GM12878 (cell line): ENCODE measurements at places on chromosomes 11 and 22. TPM values are rescaled to one million over a fixed set of nuclear protein-coding genes. Genes with fewer than 3 reads are reported as not detected.
A peak's percentile ranks its signal among the peaks of the same experiment; 100 is the strongest.

- no peaks in the 10 kb centered on the region for H3K4me1 ChIP-seq
- no peak for DNase-seq
- no peak overlapping the region for H3K27ac ChIP-seq
- no peak overlapping the region for H3K4me3 ChIP-seq
- H3K27me3 ChIP-seq = no peaks in the 10 kb centered on the region
Measured at GRCh38 chr22:27853424-27853823, 51.9 kb upstream of the MN1 start.

GRCh38 chr11:83662494-83662893 is 376.3 kb upstream of the CCDC90B start:
- no peak for DNase-seq
- no peaks in the 10 kb centered on the region; the same call in 1 of the 2 replicates for H3K27me3 ChIP-seq
- H3K4me3 ChIP-seq = no peak overlapping the region

GRCh38 chr11:129787532-129788155 is 28.0 kb upstream of the TMEM45B start:
- DNase-seq = no peak
- no peaks in the 10 kb centered on the region for H3K4me1 ChIP-seq
- H3K27ac ChIP-seq = no peak overlapping the region
- H3K4me3 ChIP-seq = no peak overlapping the region
- no peaks in the 10 kb centered on the region for H3K27me3 ChIP-seq

DNA sequence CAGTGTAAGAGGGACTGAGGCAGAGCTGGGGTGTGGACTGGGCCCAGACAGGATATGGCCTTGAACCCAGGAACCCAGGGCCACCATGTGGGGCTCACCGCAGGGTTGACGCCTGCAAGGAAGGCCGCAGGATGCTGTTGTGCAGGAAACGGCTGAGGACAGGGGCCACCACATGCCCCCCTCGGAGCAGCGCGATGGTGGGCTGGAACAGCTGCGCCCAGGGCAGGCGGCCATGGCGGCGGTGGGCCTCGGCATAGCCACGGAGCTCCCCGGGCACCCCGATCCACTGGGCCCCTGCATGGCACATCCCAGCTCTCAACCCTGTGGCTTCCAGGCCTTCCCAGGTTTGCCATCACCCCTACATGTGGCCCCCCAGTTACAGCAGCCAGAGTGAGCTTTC is 12.2 kb downstream of the GGT5 start:
- H3K4me1 ChIP-seq = no peaks in the 10 kb centered on the region
- H3K27ac ChIP-seq = no peak overlapping the region
- no peaks in the 10 kb centered on the region for H3K27me3 ChIP-seq
- no peaks in the 10 kb centered on the region for H3K36me3 ChIP-seq

DNA sequence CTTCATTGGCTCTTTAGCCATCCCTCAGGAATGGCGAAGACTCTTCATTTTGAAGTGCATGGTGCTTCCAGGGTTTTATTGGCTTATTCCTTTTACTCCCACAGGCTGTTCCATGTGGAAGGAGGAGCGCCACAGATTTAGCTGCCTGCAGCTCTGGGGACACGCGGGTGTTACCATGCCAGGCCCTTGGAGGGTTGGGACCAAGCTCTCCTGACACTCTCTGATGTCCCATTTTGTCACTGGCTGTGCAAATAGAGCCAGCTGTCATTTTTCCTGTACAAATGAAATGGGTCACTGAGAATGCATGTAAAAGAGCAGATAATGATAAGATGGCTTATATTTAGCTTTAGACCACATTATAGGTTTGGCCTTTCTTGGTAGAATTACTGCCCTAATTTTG is 9.2 kb downstream of the THYN1 start:
- H3K27ac ChIP-seq = no peak overlapping the region
- H3K4me1 ChIP-seq = no peaks in the 10 kb centered on the region
- H3K36me3 ChIP-seq = peaks cover 14% of the 10 kb centered on the region

DNA sequence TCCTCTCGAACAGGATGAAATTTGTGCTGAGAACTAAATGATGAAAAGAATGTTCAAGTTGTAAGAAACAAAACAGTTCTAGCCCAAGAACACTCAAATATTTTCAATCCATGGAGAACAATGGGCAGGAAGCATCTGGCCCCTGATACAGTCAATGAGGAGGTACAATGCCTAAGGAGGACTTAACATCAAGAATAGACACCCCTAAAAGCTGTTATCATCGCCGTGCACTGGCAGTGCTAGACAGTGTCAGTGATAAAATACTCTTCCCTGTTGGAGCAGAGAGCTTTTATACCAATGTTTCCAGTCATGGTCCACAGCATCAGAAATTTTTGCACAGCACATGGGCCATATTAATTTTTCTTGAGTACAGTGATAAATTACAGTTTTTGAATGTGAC is 20.2 kb upstream of the VSTM5 start:
- no peaks in the 10 kb centered on the region; the same call in 1 of the 2 replicates for H3K4me1 ChIP-seq
- H3K36me3 ChIP-seq = no peaks in the 10 kb centered on the region

DNA sequence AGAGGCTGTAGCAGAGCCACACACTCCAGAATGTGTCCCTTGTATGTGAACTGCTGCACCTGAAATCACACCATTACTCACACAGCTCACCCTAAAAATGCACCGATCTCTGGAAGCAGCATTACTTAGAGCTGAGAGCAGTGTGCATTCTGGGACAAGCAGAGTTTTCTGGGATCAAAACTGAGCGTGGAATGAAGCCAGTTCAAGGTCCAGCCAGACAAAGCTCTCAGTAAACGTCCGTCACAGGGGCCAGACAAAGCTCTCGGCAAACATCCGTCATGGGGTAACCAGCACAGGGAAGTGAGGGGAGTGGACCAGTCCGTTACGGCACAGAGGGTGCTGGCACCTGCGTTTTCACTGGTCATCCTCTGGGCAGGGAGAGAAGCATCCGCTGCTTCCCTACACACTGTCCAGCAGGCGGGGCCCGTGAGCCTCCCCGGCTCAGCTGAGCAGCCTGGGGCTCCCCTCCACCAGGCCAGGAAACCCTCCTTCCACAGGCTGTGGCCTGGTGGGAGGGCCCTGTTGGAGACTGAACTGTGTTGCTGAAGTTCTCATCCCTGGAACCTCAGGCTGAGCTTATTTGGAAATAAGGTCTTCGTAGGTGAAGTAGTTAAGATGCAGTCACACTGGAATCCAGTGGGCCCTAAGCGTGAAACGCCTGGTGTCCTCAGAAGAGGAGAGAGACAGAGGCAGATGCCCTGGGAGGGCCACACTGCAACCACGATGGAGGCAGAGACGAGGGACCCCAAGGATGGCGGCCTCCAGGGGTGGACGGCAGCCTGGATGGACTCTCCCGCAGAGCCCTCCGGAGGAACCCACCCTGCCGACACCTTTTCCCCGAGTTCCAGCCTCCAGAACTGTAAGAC is 883.9 kb downstream of the BRD1 start:
- no peaks in the 10 kb centered on the region for H3K4me1 ChIP-seq
- DNase-seq = no peak
- no peak overlapping the region for H3K27ac ChIP-seq
- no peaks in the 10 kb centered on the region for H3K27me3 ChIP-seq
- no peak overlapping the region for H3K4me3 ChIP-seq

DNA sequence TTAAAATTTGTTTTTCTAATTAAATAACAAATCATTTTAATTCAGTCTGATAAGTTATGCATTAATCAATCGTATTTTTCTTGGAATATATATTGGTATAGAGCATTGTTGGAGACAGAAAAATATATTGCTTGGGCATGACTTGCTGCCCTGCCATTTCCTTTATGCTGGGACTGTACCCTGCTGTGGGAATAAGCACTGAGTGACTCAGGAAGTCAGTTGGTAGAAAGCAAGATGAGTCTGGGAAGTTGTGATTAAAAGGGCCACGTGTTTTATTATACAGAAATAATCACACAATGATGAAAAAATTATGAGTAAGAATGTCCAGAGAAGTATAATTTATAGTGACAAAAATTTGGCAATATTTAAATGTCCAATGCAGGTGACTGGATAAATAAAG is 139.5 kb downstream of the KIF18A start:
- no peaks in the 10 kb centered on the region for H3K4me1 ChIP-seq
- no peak overlapping the region for H3K4me3 ChIP-seq

DNA sequence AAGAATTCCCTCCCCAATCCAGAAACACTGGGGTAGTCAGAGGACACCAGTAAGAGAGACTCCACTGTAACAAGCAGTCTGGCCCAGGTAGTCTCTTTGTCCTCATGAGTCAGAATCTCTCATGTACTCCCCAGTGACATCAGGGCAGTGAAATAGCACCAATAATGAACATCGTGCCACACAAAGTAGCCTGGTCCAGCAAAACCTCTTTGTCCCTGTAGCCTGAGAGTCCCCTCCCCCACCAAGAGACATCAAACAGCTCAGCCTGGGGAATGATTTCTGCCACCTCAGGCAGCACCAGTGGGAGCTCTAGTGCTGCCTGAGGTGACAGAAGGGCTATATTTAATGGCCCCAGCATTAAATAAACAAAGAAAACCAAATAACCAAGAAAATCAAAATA is 88.1 kb downstream of the SBF2 start:
- no peak overlapping the region for H3K4me3 ChIP-seq
- no peak overlapping the region for H3K27ac ChIP-seq
- H3K4me1 ChIP-seq = no peaks in the 10 kb centered on the region
- DNase-seq = no peak

- H3K27ac ChIP-seq = no peak overlapping the region
- no peaks in the 10 kb centered on the region for H3K36me3 ChIP-seq
- peaks cover 15% of the 10 kb centered on the region for H3K4me1 ChIP-seq
- no peaks in the 10 kb centered on the region for H3K27me3 ChIP-seq
- no peak overlapping the region for H3K4me3 ChIP-seq
Measured at GRCh38 chr11:61885166-61885778, 6.1 kb downstream of the FADS3 start.

- H3K4me1 ChIP-seq = no peaks in the 10 kb centered on the region
- H3K27me3 ChIP-seq = no peaks in the 10 kb centered on the region
- no peak overlapping the region for H3K4me3 ChIP-seq
- no peak overlapping the region for H3K27ac ChIP-seq
- DNase-seq = no peak
Measured at GRCh38 chr11:116403794-116404461, 368.9 kb downstream of the BUD13 start.

- H3K27me3 ChIP-seq = no peaks in the 10 kb centered on the region
- H3K27ac ChIP-seq = no peak overlapping the region
- H3K4me1 ChIP-seq = no peaks in the 10 kb centered on the region
Measured at GRCh38 chr11:20376162-20376730, 11.3 kb upstream of the PRMT3 start.

- no peaks in the 10 kb centered on the region for H3K27me3 ChIP-seq
- H3K4me3 ChIP-seq = peak overlapping the region; percentile 70
- H3K27ac ChIP-seq = peak overlapping the region; percentile 64
- no peaks in the 10 kb centered on the region for H3K36me3 ChIP-seq
- H3K4me1 ChIP-seq = peaks cover 4% of the 10 kb centered on the region; the same call in 1 of the 2 replicates
Measured at GRCh38 chr11:32891657-32892354, 805 bp upstream of the QSER1 start.

DNA sequence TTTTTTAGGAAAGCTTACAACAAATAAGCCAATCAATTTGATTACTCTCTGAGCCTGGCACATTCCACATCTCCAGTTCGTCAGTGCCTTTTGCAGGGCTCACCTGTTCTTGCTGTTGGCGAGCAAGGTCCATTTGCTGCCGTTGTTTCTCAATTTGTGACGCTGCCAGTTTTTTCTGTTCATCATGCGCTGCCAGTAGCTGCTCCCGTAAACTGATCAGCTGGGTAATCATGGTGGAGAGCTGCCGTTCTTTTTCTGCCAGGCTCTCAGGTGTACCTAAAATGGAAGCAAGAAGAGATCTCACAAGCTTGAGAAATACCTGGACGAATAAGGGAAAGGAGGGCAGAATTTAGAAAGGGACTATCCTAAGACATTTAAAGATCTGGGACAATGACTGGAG is 169.7 kb downstream of the SOX6 start:
- DNase-seq = no peak
- no peaks in the 10 kb centered on the region for H3K27me3 ChIP-seq
- H3K4me1 ChIP-seq = no peaks in the 10 kb centered on the region
- no peak overlapping the region for H3K4me3 ChIP-seq
- H3K27ac ChIP-seq = no peak overlapping the region
- H3K36me3 ChIP-seq = no peaks in the 10 kb centered on the region

DNA sequence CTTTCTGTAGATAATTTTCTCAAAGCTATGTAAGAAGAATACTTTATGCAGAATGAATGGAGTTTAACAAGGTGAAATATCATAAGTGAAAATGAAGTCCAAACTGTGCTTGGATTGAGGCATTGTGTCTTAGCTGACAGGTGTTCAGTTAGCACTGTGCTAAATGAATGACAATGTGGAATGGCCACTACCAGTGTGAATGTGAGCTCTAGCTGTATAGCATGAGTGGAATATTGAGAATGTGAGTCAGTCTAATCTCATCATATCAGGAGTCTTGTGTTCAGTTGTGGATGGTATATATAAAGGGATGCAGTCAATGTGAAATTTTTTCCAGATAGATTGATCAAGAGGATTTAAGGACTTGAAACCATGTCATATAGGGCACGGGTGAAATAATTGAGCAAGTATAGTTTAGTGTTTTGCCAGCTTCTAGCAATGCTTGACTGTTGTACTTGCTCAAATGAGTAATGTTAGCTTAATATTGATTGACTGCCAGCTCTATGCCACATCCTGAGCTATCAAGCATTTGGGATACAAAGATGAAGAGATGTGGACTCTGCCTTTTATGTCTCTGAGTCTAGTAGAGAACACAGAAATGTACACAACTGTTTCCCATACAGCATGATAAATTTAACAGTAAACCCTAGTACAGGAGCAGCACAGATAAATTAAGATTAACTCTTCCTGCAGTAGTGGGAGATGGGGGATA is 10.6 kb upstream of the RAG2 start:
- no peak overlapping the region for H3K27ac ChIP-seq
- H3K27me3 ChIP-seq = peaks cover 5% of the 10 kb centered on the region; the same call in 1 of the 2 replicates
- no peaks in the 10 kb centered on the region for H3K4me1 ChIP-seq
- H3K36me3 ChIP-seq = no peaks in the 10 kb centered on the region
- H3K4me3 ChIP-seq = no peak overlapping the region

GRCh38 chr11:3614742-3615171 is 27.0 kb downstream of the ART5 start:
- no peak overlapping the region for H3K27ac ChIP-seq
- no peaks in the 10 kb centered on the region for H3K36me3 ChIP-seq
- peak; percentile 31 for DNase-seq
- H3K27me3 ChIP-seq = no peaks in the 10 kb centered on the region

GRCh38 chr22:25487508-25487907 is 77.0 kb upstream of the GRK3 start:
- no peaks in the 10 kb centered on the region for H3K27me3 ChIP-seq
- no peak overlapping the region for H3K27ac ChIP-seq
- no peak overlapping the region for H3K4me3 ChIP-seq

GRCh38 chr11:16380941-16381568 is 24.7 kb upstream of the SOX6 start:
- H3K27me3 ChIP-seq = no peaks in the 10 kb centered on the region
- no peaks in the 10 kb centered on the region for H3K36me3 ChIP-seq
- H3K4me1 ChIP-seq = no peaks in the 10 kb centered on the region
- no peak overlapping the region for H3K27ac ChIP-seq
- no peak for DNase-seq

- no peaks in the 10 kb centered on the region for H3K27me3 ChIP-seq
- H3K4me1 ChIP-seq = no peaks in the 10 kb centered on the region
- no peak for DNase-seq
- no peak overlapping the region for H3K4me3 ChIP-seq
- H3K36me3 ChIP-seq = no peaks in the 10 kb centered on the region
- no peak overlapping the region for H3K27ac ChIP-seq
Measured at GRCh38 chr11:100830978-100831732, 144.1 kb downstream of the ARHGAP42 start.

The TPBGL gene
- polyA plus RNA-seq = not detected in 2 replicates

The BTG4 gene
- polyA plus RNA-seq = not detected in 2 replicates

The SCO2 gene
- polyA plus RNA-seq = 13.9 and 14.0 TPM in 2 replicates

The RAPSN gene
- not detected in 2 replicates for polyA plus RNA-seq

The SERHL2 gene
- polyA plus RNA-seq = 1.7 and 1.8 TPM in 2 replicates

The ME3 gene
- not detected in 2 replicates for polyA plus RNA-seq

The TRIM6 gene
- 3.2 and 3.6 TPM in 2 replicates for polyA plus RNA-seq

The KRTAP5-1 gene
- polyA plus RNA-seq = not detected in 2 replicates

The MOGAT2 gene
- not detected in 2 replicates for polyA plus RNA-seq
